ENCODE measurements at places on chromosomes 13 and 19.

DNA sequence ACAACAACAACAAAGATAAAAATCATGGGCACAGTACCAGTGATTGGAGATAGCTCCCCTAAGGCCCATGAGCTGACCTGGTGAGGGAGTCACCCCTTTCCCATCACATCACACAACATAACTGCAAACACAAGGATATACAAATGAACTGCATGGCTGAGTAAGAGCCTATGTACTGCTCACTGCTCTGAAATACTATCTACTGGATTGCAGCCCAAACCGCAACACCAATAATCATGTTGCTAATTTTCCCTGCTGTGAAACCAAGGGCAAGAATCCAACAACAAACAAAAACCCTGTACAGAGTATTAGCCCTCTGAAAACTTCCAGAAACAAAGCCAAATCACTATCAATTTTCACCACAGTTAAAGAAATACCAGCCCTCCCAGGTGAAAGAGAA lies 1893.2 kb downstream of the PCDH9 start:
- no peak for DNase-seq

DNA sequence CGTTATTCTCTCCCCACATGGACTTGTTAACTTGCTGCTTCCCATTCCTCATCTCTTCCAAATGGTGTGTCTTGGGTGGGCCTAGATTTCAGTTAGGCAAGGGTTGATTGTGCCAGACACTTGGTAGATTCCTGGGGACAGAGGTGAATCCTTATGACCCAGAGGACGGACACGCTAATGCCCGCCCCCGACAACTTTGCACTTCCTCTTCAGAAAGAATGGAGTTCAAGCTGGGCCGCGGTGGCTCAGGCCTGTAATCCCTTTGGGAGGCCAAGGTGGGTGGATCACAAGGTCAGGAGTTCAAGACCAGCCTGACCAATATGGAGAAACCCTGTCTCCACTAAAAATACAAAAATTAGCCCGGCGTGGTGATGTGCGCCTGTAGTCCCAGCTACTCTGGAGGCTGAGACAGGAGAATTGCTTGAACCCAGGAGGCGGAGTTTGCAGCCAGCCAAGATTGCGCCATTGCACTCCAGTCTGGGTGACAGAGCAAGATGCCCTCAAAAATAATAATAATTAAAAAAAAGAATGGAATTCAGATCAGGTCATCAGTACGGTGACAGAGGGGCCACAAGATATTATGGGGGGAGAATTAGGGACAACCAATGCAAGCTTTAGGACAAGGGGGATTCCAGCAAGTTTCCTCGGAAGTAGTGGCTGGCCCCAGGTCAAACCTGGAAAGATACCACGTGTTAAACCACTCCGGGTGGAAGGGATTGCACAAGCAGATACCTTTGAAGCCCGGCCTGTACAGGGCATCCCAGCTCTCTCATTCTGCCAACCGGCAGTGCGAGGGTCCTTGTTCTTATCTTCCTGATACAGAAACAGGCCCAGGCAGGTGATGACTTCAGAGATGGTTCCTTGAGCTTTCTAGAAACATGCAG lies 2.7 kb downstream of the MYO9B start:
- DNase-seq = no peak

- DNase-seq = peak; percentile 14
Measured at GRCh38 chr19:3606690-3607289, at the start of gene TBXA2R. Gene TBXA2R (minus strand): TSS chr19:3606875. CDS start chr19:3600634, 6,241 bp downstream.

- DNase-seq = peak; percentile 50
Measured at GRCh38 chr19:43639519-43640423, at the start of gene CADM4. Gene CADM4 (minus strand): TSS chr19:43639850. CDS start chr19:43639790, 60 bp downstream.

DNA sequence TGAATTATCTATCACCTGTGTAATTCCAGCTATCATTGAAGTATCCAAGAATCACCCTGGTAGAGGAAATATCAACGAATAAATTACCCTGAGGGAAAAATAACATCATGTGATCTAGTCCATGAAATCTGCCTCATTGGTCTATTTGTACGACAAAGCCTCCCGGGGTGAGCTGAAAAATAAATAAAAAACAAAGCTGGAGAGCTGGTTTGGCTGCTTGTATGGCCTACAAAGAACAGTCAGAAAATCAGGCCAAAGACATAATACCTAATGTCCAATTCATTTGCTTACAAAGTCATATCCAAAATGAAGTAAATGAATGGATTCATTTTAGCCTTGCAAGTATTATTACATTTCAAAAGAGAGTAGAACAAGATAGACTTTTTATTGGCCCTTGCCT lies 449.9 kb downstream of the KLF12 start:
- DNase-seq = no peak

- no peak for DNase-seq
Measured at GRCh38 chr19:42628411-42629140, 33.9 kb upstream of the CEACAM8 start.

DNA sequence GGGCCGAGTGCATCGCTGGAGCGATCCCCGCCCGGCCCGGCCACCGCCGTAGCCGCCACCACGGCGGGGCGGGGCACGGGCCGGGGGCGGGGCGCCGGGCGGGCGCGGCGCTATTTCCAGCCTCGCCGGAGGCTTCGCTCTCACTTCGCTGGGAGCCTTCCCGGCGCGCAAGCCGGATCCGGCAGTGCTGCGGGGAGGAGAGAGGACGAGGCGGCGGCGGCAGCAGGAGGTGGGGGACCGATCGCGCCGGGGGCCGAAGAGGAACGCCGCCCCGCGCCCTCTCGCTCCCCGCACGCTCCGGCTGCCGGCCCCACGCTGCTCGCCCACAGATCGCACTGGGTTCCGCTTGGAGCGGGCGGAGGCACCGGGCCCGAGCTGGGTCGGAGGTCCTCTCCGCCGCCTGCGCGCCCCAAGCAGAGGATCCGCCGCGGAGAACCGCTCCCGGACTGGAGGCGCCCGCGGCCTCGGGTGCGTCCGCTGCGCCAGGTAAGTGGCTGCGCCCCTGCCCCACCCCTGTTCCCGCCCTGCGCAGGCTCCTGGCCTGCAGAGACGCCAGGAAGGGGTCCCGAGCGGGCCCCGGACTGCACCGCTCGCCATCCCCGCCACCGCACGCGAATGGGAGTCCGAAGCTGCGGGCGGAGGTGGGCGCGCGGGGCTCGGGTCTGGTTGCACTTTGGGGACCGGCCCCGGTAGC lies at the start of gene CHST8:
CHST8 (plus strand) TSS at position 143 of the 694 bp plus-strand sequence. CDS start 67,309 bp downstream, outside the sequence.
- DNase-seq = no peak

DNA sequence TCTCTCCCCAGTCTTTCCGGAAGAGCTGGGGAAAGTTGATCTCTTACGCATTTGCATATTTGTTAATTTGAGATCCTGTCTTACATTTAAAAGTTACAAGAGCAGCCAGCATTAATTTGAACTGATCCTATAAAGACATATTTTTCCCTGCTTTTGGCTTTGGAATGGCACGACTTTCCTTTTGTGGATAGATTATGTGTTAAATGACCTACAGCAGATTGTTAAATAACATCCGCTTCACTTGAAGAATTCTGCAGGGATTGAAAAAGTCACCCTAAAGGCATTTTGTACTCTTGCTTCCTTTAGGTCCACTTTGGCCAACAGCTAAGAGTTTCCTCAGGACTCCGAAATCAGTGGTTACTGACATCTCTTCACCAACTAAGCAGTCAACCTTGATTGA lies 334.0 kb downstream of the TBC1D4 start:
- no peak for DNase-seq

DNA sequence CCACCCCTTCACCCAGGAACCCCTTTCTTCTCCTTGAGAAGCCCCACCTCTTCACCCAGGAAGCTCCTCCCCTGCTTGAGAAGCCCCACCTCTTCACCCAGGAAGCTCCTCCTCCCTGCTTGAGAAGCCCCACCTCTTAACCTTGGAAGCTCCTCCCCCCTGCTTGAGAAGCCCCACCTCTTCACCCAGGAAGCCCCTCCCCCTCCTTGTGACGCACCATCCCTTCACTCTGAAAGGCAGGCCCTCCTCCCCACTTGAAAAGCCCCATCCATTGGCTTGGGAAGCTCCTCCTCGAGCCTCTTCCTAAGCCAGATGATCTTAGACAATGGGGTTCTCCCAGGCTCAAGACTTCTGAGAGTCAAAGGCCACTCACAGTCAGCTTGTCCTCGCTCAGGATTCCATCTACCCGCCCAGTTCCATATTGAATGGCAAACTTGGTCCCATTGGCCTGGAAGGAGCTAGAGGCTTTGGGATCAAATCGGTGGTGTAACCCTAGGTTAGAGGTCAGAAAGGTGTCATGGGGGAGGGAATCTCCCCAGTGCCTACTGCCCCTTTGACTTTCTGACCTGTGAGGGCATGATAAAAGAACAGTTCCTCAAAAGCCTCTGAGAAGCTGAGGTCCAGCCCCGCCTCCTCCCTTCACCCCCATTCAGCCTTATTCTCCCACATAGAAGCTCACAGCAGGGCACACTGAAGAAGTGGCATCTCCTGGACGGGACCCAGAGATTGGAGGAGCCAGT lies 4.0 kb downstream of the NAPSA start:
- no peak for DNase-seq

- DNase-seq = no peak
Measured at GRCh38 chr19:8697671-8698432, 743 bp downstream of the ACTL9 start.

- no peak for DNase-seq
Measured at GRCh38 chr13:28716511-28716910, 2.3 kb downstream of the SLC46A3 start.
